Activated CD4-positive, alpha-beta memory T cell treated with anti-CD3 and anti-CD28 coated beads, Interleukin-2, amount 10 ng/mL, durations not matched to agents 7 days and 5 days (primary cell): ENCODE measurements at places on chromosomes 5 and 9.

DNA sequence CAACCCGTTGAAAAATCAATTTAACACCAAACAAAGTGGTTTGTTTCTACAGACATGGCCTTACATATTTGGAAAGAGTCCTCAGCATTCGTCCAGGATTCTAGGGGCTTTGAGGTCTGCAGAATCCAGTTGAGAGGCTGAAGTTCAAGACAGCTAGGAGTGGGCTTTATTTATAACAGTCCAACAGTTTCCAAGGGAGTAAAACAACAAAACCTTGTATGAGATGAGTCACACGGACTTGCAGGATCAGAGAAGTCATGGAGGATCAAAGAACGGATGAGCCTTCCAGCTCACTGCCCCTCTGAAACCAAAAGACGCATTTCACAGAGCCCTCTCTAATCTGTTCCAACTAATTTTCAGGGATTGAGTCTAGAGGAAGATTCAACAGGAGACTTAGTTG is 11.1 kb upstream of the ESM1 start:
- no peak overlapping the region for H3K27ac ChIP-seq
- peaks cover 4% of the 10 kb centered on the region for H3K27me3 ChIP-seq
- H3K4me1 ChIP-seq = peaks cover 34% of the 10 kb centered on the region
- no peak for DNase-seq
- no peak overlapping the region for H3K4me3 ChIP-seq

- peaks cover 3% of the 10 kb centered on the region for H3K4me1 ChIP-seq
- no peaks in the 10 kb centered on the region for H3K27me3 ChIP-seq
These were observed 47.8 kb upstream of the EQTN start for GRCh38 chr9:27344776-27345175.

GRCh38 chr9:86099701-86100364 is 475 bp upstream of the GOLM1 start:
- H3K4me1 ChIP-seq = peaks cover 17% of the 10 kb centered on the region
- no peaks in the 10 kb centered on the region for H3K36me3 ChIP-seq
- H3K27ac ChIP-seq = no peak overlapping the region
- H3K27me3 ChIP-seq = peaks cover 44% of the 10 kb centered on the region
- H3K4me3 ChIP-seq = peak overlapping the region; percentile 75

DNA sequence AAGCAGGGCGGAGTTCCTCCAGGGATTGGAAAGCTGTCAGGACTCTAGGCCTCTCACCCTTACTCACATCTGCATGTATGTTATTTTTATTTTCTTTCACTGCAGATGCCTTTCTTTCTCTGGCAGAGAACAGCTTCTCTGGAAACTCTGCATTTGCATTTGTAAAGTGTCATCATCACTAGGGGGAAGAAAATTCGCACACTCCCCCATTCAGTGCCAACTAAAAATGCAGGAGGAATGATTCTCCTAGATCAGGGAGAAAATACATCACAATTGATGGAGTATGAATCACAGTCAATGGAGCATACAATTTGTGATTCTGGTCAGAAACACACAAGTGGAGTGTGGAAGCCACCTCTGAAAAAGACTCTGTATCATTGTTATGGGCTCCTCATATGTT is 351.4 kb upstream of the FTMT start:
- no peaks in the 10 kb centered on the region for H3K36me3 ChIP-seq
- no peaks in the 10 kb centered on the region for H3K27me3 ChIP-seq
- no peak overlapping the region for H3K4me3 ChIP-seq

DNA sequence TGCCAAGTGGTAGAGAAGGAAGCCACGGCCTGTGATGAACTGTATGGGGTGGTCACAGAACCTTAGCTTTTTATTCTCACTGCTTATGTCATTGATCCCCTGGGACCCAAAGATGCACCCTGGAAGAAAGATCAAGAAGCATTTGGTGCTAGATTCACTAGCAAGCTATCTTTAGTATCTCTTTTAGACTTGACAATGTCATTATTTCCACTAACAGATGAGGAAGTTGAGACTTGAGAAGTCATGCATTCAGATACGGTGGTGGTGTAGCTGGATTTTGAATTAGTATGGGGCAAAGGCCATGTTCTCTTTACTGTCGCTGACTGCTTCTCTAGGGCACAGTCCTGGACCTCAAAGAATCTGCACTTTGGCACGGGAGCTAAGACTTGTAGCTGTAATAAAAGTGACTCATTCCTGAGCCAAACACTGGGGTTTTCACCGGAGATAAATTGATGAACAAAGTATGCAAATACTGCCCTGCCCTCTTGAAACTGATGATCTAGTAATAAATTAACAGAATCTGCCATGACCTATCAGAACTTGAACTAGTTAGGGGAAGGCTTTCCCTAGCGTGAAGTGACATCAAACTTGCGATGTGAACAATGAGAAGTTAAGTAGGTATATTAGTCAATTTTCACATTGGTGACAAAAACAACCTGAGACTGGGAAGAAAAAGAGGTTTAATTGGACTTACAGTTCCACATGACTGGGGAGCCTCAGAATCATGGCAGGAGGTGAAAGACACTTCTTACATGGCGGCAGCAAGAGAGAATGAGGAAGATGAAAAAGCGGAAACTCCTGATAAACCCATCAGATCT is 5.4 kb downstream of the GDA start:
- H3K27ac ChIP-seq = no peak overlapping the region
- peaks cover 11% of the 10 kb centered on the region for H3K27me3 ChIP-seq
- no peak for DNase-seq

DNA sequence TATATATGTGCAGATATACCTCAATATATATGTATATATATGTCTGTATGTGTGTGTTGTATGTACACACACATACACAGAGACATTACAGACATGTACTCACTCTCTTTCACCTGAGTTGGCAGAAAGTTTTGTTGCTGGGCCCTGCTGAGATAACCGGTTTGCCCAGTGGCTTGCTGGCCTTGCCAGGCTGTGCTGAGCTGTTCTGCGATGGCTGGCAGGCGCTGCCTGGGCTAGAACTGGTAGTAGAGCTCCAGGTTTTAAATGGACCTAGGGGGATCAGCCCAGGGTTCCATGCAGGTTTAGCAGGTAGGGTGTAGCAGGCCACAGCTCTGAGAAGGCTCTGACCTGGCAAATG is 394.3 kb downstream of the GADD45G start:
- no peaks in the 10 kb centered on the region for H3K36me3 ChIP-seq
- peaks cover 8% of the 10 kb centered on the region for H3K27me3 ChIP-seq
- no peak overlapping the region for H3K27ac ChIP-seq
- H3K4me1 ChIP-seq = peaks cover 28% of the 10 kb centered on the region

DNA sequence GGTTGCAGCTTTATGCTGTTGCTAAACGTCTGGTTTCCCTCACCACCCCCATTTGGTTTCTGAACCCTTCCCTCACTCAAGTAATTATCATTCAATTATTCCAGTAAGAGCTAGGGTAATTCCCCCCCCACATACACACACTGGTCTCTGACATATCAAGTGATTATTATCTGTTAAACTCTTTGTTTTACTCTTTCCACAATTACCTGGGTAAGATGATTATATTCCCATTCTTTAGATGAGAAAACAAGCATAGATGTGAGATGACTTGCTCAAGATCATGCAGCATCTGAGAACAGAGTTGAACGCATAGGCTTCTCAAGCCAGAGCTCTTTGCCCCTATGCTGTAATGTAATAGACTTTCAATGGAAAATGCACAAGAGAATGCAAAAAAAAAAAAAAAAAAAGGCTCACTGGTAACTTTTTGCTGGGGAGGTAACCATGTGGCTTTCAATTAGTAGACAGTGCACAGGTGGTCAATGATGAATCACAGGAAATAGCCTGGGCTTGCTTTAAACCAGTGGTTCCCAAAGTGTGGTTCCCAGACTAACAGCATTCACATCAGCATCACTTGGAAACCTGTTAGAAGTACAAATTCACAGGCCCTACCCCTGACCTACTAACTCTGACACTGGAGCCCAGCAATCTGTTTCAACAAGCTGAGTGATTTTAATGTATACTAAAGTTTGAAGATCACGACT is 87.6 kb downstream of the PIK3R1 start:
- peaks cover 35% of the 10 kb centered on the region for H3K4me1 ChIP-seq
- H3K27ac ChIP-seq = peak overlapping the region; percentile 5
- H3K36me3 ChIP-seq = peaks cover 35% of the 10 kb centered on the region
- no peak for DNase-seq

GRCh38 chr5:124480022-124480421 is 266.4 kb downstream of the ZNF608 start:
- no peaks in the 10 kb centered on the region for H3K27me3 ChIP-seq
- no peaks in the 10 kb centered on the region for H3K4me1 ChIP-seq
- H3K36me3 ChIP-seq = no peaks in the 10 kb centered on the region
- DNase-seq = no peak
